Cardiac septum (tissue), 1 donor: ENCODE measurements at places on chromosomes 7 and 10. TPM values are rescaled to one million over a fixed set of nuclear protein-coding genes. Genes with fewer than 3 reads are reported as not detected.

The PON1 gene
- not detected for total RNA-seq

The LRRC4 gene
- 3.7 TPM for total RNA-seq

The WEE2 gene
- not detected for total RNA-seq

The FBXL13 gene
- 0.32 TPM for total RNA-seq

The SLC16A12 gene
- 3.1 TPM for total RNA-seq

The CC2D2B gene
- total RNA-seq: 1.5 TPM

The FRAT1 gene
- 1.6 TPM for total RNA-seq

The FAM25C gene
- total RNA-seq: not detected

The SPDYE2B gene
- not detected for total RNA-seq

The INMT gene
- total RNA-seq: 17.3 TPM

The ERVW-1 gene
- not detected for total RNA-seq

- DNase-seq: no peak
Observed at GRCh38 chr7:130721486-130722277, 12.3 kb downstream of the KLF14 start.

- DNase-seq: no peak
Observed at GRCh38 chr10:85008488-85009184, 680.2 kb downstream of the CCSER2 start.

DNA sequence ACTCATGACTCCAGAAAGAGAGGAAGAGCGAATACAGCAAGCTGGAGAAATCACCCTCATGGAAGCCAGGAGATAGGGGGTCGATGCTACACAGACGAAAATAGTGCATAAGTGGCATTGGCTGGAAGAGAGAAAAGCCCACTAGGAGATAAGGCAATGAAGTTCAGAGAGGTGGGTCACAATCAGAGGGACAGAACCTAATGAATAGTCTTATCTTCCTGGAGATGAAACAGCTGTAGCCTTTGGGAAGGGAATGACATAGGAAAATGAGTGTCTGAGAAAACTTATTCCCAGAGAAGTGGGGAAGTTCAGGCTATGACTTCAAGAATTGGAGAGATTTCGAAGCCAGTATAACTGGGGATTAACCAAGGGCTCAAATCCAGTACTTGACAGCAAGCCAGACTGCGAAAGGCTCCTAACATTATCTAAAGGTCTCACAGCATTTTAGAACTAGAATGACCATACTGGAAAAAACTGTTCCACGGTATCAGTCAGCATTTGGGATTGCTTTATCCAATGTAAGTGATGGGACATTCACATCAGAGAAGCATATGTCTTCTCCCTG lies 211.1 kb downstream of the ZNF365 start:
- DNase-seq: no peak

DNA sequence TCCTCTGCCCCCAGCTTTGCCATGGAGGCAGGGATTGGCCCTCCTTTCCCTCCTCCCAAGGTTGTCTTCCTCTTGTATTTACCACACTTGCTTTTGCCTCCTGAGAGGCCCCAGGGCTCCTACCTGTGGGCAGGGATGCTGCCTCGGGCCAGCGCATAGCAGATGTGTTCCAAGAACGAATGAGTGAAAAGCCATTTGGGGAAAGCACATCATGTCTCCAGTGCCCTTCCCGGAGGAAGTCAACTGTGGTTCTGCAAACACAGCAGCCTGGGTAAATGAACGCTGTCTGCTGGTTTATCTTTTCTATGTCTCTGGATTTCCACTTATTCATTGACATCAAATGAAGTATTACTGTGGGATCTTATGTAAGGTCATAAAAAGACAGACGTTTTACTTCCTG lies 161.7 kb downstream of the FANK1 start:
- no peak for DNase-seq

- DNase-seq: no peak
Observed at GRCh38 chr10:128470321-128470965, 344.2 kb upstream of the MKI67 start.

DNA sequence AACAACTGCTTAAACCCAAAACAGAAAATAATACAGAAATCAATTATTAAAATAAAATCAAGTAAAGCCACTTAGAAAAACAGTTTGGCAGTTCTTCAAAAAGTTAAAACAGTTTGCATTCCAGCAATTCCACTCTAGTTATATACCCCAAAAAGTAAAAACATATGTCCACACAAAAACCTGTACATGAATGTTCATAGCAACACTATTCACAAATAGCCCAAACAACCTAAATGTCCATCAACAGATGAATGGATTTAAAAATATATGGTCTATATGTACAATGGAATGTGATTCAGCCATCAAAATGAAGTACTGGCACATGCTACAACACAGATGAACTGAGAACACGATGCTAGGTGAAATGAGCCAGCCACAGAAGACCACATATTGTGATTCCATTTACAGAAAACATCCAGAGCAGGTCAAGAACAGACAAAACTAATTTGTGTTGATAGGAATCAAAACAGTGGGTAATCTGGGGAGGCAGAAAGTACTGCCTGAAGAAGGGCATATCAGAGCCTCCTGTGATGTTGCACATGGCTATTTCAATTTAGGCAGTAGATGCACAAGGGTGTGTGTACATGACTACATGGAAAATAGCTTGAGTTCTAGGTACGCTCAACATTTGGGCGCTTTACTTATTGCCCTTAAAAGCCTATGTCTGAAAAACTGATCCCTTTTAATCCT lies 66.3 kb downstream of the CYTH3 start:
- DNase-seq: no peak

GRCh38 chr7:30285067-30285535 lies 704 bp downstream of the ZNRF2 start:
- DNase-seq: no peak

- DNase-seq: no peak
Observed at GRCh38 chr7:80932536-80932935, 13.7 kb upstream of the SEMA3C start.

DNA sequence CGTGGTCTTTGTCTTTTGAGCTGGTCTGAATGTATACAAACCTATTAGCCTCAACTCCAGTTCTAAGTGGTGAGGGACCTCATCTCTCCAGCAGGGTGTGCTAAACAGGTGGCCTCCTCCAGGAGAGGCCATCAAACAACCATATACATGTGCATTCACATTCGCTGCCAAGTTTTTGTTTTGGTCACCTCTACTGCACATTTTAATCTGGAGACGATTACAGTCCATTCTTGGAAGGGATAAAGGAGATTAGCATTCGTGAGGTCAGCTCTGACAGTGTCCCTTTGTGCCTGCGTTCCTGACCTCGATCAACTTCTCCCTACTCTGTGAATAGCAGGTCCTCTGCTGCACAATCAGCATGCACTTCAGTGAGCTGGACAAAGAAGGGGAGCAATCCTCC lies 60.8 kb downstream of the RHOBTB1 start:
- no peak for DNase-seq

GRCh38 chr10:124387078-124387874 lies 31.4 kb downstream of the OAT start:
- peak; percentile 71 for DNase-seq

DNA sequence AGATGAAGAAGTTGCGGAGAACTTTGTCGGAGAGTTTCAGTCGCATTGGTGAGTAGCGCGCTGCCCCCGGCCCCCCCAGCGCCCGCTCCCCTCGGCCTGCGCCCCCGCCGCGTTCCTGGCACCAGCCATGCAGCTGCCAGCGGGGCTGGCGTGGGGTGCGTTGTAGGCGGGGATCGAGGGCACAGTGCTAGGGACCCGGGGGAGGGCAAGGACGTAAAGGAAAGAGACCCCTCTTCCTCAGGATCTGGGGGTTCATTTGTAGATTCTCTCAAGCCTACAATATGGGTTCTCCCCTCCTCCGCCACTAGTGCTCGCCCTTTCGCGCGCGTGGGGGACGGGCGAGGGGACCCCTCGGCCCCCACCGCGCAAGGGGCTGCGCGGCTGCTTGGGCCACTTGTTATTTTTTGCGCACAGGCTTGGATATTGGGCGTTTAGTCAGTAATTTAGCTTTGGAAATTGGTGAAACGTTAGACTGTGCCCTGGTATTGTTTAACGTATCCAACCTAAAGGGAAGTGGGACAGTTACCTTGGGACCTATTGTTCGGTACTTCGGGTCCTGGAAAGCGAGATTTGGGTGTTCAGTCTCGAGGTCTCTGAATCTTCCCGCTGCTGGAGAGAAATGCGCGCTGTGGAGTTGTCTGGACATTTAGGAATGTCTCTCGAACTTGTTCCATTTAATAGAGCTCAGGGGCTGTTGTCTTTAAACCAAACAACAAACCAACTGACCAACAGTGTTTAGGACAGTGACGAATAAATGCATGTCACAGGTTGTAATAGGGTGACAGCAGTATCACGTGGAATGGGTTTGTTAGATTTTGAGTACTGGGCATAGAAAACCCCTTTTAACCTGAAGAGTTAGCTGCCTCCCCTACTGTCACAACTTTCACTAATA lies 796 bp downstream of the CDK14 start:
- DNase-seq: no peak

GRCh38 chr10:96043893-96044715 lies 721 bp downstream of the CCNJ start:
- DNase-seq: peak; percentile 76

DNA sequence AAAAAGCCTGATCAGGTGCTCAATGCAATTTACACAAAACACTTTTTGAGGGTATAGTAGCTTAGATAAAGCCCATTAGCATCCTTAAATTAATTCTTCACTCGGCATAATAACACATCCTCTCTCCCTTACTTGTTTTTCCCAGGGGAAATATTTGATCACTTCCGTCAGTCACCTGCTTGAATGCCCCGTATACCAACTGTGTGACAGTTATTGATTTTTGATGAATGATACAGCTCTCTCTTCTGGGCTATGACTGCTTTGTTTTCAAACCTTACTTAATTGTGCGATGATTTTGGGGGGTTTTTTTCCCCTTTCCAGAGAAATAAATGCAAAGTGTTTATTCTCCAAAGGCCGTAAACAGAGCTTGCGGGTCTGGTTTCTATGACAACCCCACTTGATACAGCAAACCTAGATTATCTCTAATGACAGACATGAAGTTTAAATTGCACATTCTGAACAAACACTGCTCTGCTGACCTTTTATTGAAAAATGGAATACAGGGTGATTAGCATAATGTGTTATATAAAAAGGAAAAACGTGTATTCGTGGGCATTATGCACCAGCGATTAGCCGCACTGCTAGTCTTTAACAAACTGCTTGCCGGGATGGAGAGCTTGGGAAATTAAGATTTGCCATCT lies 78.4 kb upstream of the NANOS1 start:
- DNase-seq: no peak

DNA sequence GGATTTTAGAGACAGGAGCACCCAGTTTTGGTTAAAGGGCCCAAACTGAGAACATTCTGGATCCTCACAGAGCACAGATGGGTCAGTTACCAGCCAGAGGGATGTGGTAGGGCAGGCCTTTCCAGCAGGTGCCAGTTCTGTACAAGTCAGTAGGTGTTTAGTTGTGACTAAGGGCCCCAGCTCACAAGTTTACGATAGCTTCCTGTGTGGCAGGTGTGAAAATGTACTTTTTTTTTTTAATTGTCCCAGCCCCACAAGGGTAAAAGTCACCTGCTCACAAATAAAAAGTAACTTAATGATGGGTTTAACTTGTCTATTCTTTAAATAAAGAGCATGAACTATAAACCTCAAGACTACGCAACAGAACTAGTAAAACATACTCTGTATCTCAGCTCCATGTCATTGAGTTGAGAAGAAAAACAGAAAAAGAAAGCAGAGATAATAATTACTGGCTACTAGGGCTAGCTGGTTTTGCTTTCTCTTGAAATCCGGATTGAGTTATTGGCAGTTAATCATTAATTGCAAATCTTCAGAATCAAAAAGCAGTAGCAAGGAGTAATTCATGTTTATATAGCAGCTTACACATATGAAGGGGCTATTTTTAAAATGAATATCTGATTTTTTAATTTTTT lies 15.4 kb downstream of the NFE2L3 start:
- no peak for DNase-seq

DNA sequence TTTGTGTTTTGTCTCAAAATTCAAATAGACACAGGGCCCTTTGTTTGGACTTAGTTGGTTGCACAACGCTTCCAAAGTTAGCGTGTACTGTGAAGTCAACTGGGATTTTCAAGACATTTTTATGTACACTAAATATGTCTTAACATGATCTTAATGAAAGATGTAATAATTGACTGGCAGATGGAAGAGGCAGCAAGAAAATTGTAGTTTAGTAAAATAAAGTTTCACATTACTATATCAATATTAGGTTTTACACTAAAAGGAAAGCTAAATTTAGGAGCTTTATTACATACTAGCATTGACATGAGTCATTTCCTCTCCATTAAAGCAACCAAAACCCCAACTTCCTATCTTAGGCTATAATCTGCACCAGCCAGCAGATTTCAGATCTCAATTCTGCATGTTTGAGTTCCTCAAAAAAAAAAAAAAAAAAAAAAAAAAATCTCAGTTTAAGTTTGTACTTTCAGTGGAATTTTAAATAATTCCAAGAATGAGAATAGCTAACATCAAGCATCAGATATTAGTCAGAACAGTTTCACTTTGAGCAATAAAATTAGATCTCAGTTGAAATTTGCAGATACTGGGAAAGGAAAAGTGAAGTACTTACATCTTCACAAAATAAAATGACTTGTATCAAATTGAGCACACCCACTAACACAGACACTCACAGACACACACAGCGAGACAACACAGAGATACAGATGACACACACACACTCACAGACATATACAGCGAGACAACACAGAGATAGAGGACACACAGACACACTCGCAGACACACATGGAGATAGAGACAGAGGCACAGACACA lies 346.6 kb upstream of the KLF6 start:
- no peak for DNase-seq

DNA sequence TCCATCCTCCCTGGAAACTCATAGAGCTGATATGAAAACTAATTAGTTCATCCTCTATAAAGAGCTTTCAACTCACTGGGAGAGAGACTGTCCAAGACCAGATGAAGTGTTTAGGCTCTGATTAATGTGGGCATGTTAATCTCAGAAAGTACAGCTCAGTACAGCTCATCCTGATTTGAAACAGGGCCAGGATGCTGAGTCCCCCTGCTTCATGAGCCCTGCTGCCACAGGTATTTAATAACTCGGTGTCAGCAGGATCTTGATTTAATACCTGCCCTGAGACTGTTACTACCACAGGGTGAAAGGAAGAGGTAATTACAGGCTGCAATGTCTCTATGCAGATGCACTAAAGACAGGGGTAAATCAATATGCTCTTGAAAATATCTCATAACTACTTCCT lies 10.8 kb downstream of the LMOD2 start:
- DNase-seq: no peak

- no peak for DNase-seq
Observed at GRCh38 chr7:70353330-70353945, 755.2 kb downstream of the AUTS2 start.

- DNase-seq: no peak
Observed at GRCh38 chr10:91829268-91829667, 31.0 kb downstream of the TNKS2 start.

DNA sequence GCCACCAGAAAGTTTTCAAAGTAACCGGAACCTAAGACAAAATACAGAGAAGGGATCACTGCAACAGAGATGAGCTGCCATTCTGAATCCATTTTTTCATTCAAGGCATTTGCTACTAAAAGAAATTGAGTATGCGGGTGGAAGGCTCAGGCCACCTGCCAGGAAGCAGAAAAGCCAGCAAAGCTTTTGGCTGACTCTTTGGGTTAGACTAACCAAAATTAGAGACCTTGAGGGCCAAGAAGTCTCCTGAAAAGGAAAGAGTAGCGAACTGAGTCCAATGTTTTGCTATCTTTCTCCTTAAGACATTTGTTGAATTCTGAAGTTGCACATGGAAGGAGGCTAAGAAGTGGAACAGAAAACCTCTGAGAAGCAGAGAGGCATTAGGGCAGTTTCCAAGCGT lies 79.0 kb downstream of the FAS start:
- no peak for DNase-seq
